ENCODE measurements at places on chromosomes 1 and 21.

- peak; percentile 98 for DNase-seq
These were observed 712 bp upstream of the LAMB3 start for GRCh38 chr1:209652873-209653401.

DNA sequence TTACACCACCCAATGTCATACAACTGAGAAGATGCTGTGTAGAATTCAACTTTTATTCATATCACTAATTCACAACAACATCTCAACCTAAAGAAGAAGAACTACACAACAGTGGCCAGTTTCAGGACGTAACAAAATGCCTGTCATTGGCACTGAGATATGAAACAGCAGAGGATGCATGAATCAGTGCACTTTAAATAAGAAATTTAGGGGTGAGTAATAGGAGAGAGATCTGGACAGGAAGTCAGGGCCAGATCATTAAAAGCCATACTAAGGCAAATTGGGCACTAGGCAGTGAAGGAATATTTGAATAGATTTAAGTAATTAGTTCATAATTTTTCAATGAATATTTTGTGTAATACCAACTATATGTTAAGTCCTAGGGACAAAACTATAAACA is 510.5 kb downstream of the PLPP3 start:
- DNase-seq: peak; percentile 21

DNA sequence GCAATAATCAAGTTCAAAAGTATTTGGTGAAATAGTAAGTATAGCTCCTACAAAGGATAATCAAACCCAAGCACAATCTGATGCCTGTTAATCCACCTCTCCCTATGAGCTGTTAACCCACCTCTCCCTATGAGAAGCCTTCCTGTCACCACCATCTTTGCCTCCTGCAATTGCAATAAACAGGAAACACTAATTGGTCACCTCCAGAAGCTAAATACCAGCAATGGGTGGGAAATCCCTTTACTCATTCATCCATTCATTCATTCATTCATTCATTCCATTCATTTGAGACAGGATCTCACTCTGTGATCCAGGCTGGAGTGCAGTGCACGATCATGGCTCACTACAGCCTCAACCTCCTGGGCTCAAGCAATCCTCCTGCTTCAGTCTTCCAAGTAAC is 132.8 kb downstream of the RERE start:
- no peak for DNase-seq

DNA sequence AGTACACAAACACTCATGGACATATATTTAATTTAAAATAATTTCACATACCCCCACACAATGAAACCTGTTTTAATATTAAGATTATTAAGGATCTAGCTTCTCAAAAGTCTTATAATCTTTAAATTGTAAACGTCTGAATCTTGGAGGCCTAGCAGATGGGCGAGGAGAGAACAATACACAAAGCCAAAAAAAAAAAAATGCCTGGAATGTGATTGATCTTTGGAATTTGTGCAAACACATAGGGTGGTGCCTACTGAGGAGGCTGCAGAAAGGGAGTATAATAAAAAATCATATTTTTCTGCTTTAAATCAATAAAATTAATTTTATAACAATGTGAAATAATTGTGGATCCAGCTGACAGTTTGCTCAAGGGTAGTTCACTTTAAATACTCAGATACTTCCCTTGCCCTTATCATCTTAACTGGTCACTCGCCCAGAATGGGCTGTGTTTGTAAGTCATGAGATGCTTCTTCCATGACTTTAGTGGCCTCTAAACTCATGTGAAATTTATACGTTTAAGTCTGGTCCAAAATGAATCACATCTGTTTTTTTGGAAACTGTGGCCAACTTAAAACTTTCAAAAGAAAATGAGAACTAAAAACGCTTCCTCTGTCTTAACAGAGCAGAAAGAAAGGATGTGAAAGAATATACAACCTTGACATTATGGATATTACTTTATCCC is 802.8 kb upstream of the CXADR start:
- no peak for DNase-seq

DNA sequence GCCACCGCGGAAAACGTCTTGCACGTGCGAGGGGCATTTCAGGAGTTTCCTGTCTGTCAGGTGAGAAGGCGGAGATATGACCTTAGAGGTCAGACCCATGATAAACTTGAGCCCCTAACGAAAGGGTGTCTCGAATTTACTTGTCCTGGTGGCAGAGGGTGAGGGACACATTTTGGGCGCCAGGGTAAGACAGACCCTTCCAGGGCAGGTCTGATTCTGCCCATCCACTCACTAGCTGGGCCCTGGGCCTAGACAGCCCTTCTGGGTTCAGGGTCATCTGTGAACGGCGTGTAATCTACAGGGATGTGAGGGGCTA is 395 bp upstream of the CSRP1 start:
- DNase-seq: no peak

- no peak for DNase-seq
These were observed 30.2 kb upstream of the C1orf105 start for GRCh38 chr1:172390301-172390682.

DNA sequence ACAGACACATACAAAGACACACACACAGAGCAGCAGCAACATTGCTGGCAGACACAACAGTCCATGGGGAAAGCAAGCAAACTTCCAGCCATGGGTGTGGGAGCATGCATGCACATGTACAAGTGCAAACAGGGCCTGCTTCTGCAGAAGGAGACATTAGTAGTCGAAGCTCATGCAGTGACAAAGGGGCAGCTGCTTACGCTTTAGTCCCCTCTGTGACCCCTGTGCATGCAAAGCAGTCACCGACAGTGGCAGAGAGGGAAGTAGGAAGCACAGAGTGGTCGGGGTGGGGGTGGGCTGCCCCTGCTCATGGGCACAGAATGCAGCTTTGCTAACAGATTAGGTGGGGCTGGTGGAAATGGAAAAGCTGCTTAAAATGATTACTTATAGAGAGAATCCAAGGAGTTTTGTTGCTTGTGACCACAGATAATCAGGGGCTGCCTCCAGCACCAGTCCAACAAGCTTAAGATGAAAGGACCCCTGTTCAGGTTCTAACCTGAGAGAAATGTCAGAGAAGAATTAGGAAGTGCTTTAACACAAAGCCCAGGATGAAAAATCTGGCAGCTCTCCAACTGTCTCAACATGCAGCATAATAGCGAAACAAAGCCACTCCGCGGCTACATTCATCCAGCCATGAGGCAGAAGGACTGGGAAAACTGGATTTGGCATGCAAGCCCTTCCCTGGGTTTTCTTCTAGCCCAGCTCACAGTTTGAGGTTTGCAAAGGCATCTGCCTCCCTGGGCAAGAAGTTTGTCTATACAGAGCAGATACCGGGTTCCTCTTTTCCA is 378.9 kb downstream of the KCNH1 start:
- peak; percentile 18 for DNase-seq

- peak; percentile 14 for DNase-seq
These were observed 6.0 kb upstream of the DIP2A start for GRCh38 chr21:46452710-46453109.

- DNase-seq: no peak
These were observed 47.8 kb upstream of the LAMC2 start for GRCh38 chr1:183138301-183138700.

GRCh38 chr1:101509370-101509769 is 272.6 kb downstream of the S1PR1 start:
- no peak for DNase-seq

- DNase-seq: no peak
These were observed 227.0 kb downstream of the GRIK1 start for GRCh38 chr21:29712818-29713217.

DNA sequence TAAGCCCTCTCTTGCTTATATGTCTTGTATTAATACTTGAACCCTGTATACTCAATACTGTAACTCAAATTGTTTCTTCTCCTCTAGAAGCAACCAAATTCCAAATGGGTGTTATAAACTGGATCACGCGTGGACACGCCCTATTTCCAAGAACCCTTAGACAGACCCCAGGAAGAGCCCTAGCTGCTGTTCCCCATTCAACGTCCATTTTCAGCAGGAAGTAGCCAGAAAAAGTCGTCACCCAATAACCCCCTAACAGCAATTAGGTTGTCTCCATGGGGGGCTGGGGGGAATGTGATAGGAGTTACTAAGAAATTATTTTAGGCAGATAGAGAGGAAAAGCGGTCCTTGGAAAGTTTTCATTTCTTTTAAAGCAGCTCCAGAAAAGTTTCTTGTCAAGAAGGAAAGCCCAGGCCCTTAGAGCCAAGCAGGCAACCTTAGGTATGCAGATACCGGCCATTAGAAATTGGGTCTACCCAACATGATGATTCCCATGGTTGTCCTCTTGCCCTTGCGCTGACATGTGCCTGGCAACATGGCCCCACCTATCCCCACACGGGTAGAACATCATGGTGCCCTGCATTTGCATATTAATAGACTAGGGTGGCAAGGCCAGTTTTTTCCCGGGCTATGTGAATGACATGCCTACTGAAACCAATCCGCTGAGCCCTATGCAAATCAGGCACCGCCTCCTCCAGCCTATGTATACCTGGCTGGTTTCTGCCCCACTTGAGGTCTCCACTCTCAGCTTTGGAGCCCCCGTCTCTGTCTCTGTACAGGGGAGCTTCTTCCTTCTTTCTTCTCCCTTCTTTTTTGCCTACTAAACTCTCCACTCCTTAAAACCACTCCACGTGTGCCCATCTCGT is 4.0 kb upstream of the CD46 start:
- no peak for DNase-seq

DNA sequence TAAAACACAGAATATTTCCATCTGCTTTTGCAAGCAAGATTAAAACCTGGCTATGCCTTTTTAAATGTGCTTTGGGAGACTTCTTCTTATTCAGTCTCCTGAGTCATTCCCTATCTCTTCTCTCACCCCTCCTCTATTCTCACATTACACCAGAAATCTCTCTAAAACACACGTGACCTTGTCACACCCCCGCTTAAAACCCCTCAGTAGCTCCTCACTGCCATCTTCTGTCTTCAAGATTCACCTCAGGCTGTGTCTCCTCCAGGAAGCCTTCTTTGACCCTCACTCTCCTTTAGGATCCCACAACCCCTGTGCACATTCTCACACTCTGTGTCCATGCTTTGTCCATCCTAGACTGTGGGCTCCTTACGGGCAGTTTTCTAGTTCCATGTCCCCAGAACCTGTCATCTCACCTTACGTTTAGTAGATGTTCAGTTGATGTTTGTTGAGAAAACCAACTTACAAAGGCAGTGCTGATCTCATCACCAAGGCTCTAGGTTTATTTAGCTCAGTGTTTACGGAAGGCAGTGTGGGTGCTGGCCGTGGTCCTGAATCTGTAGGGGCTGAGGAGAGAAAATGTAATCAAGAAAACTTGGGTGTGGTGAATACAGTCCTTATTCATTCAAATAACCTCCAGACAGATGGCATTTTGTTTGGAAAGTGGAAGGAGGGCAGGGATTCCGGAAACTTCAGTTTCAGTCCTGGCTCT is 143.5 kb downstream of the DMRTA2 start:
- DNase-seq: peak; percentile 20

DNA sequence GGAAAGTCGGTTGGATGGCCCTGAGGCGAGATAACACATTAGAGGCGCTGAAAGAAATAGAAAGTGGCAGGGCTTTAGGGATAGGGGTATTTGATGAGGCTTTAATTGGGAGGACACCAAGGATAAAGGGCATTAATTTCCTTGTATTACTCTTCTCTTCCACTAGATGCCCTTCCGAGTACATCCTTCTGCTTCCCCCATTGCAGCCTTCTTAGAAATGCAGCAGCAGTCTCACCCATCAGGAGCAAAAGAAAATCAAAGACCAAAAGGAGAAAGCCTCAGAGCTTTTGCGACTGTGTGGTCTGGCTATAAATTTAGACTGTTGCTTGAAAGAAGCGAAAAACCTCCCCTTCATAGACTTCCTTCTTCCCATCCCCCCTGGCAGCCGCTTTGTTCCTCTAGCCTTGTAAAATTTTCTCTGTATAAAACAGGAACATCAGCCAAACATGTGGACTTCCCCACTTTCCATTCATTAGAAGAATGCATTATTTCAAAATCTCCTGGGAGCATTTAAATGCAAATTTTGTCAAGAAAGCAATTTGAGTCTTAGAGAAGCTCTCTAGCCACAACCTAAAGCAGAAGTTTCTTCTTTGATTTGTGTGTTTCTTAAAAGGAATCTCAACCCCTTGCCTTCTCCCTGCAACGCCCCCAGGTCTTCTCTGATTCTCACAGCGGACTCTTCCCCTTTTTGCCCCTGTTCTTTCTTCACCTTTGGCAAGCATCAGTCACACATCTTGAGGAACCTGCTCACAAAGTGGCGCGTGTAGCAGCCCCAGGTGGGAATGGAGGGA is 76.6 kb downstream of the NDUFS5 start:
- peak; percentile 69 for DNase-seq

DNA sequence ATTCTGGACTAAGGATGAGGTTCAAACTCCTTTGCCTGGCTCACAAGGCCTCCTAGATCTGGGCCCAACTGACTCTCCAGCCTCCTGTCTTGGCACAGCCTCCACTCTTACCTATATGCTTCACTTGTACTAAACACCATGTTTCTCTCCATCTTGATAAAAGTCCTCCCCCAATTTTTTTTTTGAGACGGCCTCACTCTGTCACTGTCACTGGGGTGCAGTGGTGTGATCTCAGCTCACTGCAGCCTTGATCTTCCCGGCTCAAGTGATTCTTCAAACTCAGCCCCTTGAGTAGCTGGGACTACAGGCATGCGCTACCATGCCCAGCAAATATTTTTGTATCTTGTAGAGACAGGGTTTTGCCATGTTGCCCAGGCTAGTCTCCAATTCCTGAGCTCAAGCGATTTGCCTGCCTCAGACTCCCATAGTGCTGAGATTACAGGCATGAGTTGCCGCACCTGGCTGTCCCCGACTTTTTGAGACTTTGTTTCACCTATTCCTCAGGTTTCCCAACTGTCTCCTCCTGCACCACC is 39.7 kb downstream of the CD34 start:
- DNase-seq: no peak

DNA sequence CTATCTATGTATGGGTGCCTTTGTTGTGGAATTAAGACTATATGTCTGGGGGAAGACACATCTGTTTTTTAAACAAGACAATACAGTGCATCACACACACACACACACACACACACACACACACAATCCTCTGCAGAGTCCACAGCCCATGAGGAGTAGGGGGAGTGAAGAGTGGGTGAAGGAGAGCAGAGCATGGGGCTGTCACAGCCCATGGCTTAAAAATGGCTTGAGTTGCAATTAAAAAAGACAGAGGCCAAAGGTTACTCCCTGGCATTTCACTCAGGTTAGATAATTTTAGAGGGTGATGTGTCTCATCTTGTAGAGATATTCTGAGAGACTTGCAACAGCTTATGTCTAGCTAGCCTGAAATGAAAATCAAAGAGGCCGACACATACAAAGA is 176.5 kb upstream of the PLXNA2 start:
- DNase-seq: no peak

DNA sequence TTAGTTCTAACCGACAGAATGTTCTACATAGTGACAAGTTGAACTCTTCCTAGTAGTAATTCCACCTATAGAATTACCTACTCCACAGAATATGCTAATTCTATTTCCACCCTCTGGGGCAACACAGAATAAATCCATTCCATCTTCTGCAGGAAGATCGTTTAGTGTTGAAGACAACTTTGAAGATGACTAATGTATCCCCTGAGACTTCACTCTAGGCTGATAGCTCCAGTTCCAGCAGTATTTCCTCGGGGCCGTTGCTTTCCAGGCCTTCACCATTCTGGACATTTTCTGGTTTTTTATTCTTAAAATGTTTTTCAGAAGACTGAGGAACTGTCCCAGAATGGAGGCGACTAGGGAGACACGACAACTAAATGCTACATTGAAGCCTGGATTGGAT is 61.0 kb upstream of the CSF1 start:
- DNase-seq: no peak

Measured in renal cortical epithelial cell (primary cell).